ENCODE measurements at places on chromosomes 2 and 18. TPM values are rescaled to one million over a fixed set of nuclear protein-coding genes. Genes with fewer than 3 reads are reported as not detected.

GRCh38 chr2:39179974-39180960 is 59.4 kb upstream of the SOS1 start:
- H3K4me3 ChIP-seq, result no peak overlapping the region
- H3K4me1 ChIP-seq, result no peaks in the 10 kb centered on the region
- no peaks in the 10 kb centered on the region for H3K27me3 ChIP-seq
- no peak overlapping the region for H3K27ac ChIP-seq
- no peaks in the 10 kb centered on the region for H3K36me3 ChIP-seq

DNA sequence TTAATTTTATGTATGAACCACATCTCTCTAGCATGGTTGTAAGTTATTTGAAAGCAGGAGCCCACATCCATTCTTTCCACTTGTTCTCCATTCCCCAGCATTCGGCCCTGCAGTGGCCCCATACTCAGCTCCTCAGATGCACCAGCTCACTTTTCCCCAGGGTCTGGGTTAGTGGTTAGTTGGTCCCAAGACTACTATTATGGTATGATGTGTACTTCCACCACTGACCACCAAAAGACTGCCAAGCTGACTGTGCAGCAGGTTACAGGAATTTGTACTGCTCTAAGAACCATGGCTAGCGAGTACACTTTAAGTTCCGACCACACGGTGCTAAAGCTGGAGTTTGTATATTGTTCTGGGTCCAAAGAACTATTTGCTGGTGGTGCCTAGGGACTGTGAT is 413.6 kb upstream of the TCF4 start:
- H3K4me3 ChIP-seq, result no peak overlapping the region
- no peaks in the 10 kb centered on the region for H3K27me3 ChIP-seq
- DNase-seq, result peak; percentile 74
- peaks cover 29% of the 10 kb centered on the region for H3K4me1 ChIP-seq

The NYAP2 gene
- under 0.01 TPM for total RNA-seq

DNA sequence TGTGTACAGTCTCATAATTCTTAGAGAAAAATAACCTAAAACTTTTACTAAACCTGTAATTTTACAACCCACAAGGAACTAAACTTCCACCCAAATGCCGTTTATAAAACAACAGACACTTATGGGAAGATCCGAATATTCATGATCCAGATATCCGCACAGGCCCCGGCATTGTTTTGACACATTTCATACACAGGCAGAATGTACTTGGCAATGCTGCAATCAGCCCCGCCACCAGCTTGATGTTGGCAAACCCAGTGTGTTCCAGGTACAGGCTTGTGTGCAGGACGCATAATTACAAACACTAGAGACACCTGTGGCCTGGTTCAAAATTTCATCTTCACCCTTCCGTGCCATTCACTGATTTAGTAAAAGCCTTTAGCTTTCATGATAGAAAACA is 393.0 kb upstream of the SALL3 start:
- no peak for DNase-seq
- no peak overlapping the region for H3K27ac ChIP-seq
- no peak overlapping the region for H3K4me3 ChIP-seq

The SERPINB12 gene
- total RNA-seq, result not detected

- peaks cover 6% of the 10 kb centered on the region for H3K4me1 ChIP-seq
- no peak for DNase-seq
- H3K4me3 ChIP-seq, result no peak overlapping the region
- no peaks in the 10 kb centered on the region for H3K27me3 ChIP-seq
- H3K27ac ChIP-seq, result no peak overlapping the region
Observed at GRCh38 chr2:38129481-38129880, 53.5 kb upstream of the CYP1B1 start.

DNA sequence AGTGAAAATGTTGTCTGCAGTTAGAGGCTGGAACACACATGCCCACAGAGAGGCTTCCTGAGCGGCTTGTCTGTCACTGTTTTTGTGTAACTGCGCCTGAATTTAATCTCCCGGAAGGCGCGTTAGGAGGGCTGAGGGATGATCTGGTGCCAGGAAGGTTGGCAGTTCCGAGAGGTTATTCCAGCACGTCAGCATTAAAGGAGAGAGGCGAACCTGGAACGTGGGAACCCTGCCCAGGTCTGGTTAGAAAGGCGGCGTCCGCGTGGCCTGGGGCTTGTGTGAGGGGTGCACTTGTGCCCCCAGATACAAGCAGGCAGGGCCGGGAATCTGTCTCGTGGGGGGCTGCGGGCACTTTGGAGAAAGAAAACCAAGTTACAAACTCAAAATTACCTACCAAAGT is 75.3 kb downstream of the NFATC1 start:
- H3K4me1 ChIP-seq, result no peaks in the 10 kb centered on the region
- no peak for DNase-seq
- no peak overlapping the region for H3K27ac ChIP-seq
- no peaks in the 10 kb centered on the region for H3K27me3 ChIP-seq
- H3K4me3 ChIP-seq, result no peak overlapping the region

- no peak overlapping the region for H3K4me3 ChIP-seq
- no peaks in the 10 kb centered on the region for H3K27me3 ChIP-seq
- no peaks in the 10 kb centered on the region for H3K36me3 ChIP-seq
- H3K27ac ChIP-seq, result no peak overlapping the region
- no peaks in the 10 kb centered on the region for H3K4me1 ChIP-seq
- DNase-seq, result no peak
Observed at GRCh38 chr2:141501752-141502151, 629.1 kb downstream of the LRP1B start.

- H3K4me1 ChIP-seq, result no peaks in the 10 kb centered on the region
- H3K27me3 ChIP-seq, result no peaks in the 10 kb centered on the region
- H3K4me3 ChIP-seq, result no peak overlapping the region
- DNase-seq, result no peak
- H3K36me3 ChIP-seq, result no peaks in the 10 kb centered on the region
- no peak overlapping the region for H3K27ac ChIP-seq
Observed at GRCh38 chr18:52572036-52573000, 232.3 kb downstream of the DCC start.

The SH3RF3 gene
- total RNA-seq, result 14.8 TPM

The MYO1B gene
- total RNA-seq, result 246 TPM

DNA sequence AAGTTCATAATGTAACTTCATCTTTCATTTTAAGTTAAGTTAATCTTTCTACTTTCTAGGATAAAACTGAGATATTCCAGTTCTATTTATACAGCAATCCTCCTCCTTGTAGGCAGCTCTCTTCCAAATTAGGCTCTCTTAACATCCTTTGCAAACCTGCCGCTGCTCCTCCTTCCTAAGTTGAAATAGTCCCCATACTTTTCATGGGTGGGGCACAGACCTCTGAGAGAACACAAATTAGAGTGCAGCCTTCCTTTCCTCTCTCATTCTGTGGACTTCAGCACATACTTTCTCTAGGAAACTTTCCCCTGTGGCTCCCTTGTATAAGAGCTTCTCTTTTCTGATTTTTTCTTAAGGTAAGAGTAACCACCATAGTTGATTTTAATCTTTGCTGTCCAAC is 28.3 kb downstream of the TWSG1 start:
- peaks cover 11% of the 10 kb centered on the region for H3K36me3 ChIP-seq
- no peaks in the 10 kb centered on the region for H3K27me3 ChIP-seq
- no peak for DNase-seq
- H3K4me3 ChIP-seq, result no peak overlapping the region

DNA sequence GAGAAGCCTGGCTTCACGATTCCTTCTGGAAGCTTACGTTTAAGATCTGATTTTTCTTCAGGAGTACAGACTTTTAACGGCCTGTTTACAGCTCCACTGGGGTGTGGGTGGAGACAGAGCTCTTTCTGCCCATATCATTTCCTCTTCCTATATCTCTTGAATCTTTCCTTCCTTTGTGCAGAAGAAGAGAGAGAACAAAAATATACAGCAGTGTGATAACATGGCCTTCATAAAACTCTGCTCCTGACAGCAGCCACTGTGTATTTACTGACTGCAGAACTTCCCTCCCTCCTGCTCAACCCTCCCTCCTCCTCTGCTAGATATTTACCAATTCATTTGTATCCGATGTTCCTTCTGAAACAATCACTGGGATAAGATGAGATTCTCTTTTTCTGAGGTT is 34.1 kb upstream of the REEP1 start:
- DNase-seq, result no peak
- H3K27me3 ChIP-seq, result peaks cover 2% of the 10 kb centered on the region
- H3K4me1 ChIP-seq, result peaks cover 6% of the 10 kb centered on the region
- no peaks in the 10 kb centered on the region for H3K36me3 ChIP-seq
- no peak overlapping the region for H3K4me3 ChIP-seq
- H3K27ac ChIP-seq, result no peak overlapping the region

The TGFA gene
- not detected for total RNA-seq

DNA sequence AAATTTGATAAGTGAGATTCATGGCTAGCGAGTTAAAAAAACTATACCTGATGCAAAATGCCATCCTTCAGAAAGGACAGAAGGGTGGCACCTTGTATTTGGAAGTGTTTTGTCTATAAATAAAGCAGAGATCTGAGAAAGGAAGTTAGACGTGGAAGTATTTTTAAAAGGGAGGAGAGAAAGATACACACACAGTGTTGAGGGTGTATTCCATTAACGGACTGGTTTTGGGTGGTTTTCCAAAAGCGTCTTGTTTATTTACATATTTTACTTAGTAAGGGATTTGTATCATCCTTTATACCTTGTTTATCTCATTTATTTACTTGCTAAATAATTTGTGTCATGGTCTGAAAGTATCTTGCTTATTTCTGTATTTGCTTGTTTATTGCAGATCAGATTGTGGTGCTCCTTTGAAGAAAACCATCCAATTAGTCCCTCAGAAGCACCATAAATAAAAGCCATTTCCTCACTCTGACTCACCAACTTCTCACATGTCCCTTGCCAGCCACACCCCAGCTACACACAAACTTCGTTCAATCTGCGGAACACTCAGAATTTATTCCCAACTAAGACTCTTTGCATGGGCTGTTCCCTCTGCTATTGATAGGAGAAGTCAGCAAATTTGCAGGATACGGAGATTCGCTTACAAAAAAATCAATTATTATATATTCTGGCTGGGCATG is 90.8 kb downstream of the FAM124B start:
- peaks cover 11% of the 10 kb centered on the region for H3K27me3 ChIP-seq
- DNase-seq, result no peak
- no peaks in the 10 kb centered on the region for H3K36me3 ChIP-seq
- no peak overlapping the region for H3K4me3 ChIP-seq
- peaks cover 5% of the 10 kb centered on the region for H3K4me1 ChIP-seq

GRCh38 chr2:102436323-102436722 is 13.4 kb downstream of the IL18RAP start:
- no peak for DNase-seq
- H3K4me3 ChIP-seq, result no peak overlapping the region
- no peaks in the 10 kb centered on the region for H3K27me3 ChIP-seq
- H3K4me1 ChIP-seq, result no peaks in the 10 kb centered on the region
- no peaks in the 10 kb centered on the region for H3K36me3 ChIP-seq

The ABCB11 gene
- under 0.01 TPM for total RNA-seq

- no peak overlapping the region for H3K4me3 ChIP-seq
- peaks cover 34% of the 10 kb centered on the region for H3K4me1 ChIP-seq
- no peaks in the 10 kb centered on the region for H3K27me3 ChIP-seq
- H3K36me3 ChIP-seq, result peaks cover 6% of the 10 kb centered on the region
- peak overlapping the region; percentile 82 for H3K27ac ChIP-seq
Observed at GRCh38 chr2:96340493-96341414, 5.2 kb downstream of the NCAPH start.

DNA sequence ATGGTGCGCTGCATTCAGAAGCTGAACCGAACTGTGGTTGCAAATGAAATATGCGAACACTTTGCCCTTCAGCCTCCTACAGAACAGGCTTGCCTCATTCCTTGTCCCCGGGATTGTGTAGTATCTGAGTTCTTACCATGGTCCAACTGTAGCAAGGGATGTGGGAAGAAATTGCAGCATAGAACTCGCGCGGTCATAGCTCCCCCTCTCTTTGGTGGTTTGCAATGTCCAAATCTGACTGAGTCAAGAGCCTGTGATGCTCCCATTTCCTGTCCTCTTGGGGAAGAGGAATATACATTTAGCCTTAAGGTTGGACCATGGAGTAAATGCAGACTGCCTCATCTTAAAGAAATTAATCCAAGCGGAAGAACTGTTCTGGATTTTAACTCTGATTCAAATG is 291.4 kb downstream of the THSD7B start:
- no peak overlapping the region for H3K27ac ChIP-seq
- peak; percentile 6 for DNase-seq
- no peaks in the 10 kb centered on the region for H3K36me3 ChIP-seq
- H3K4me3 ChIP-seq, result no peak overlapping the region
- no peaks in the 10 kb centered on the region for H3K27me3 ChIP-seq
- no peaks in the 10 kb centered on the region for H3K4me1 ChIP-seq

- DNase-seq, result peak; percentile 1
- no peak overlapping the region for H3K4me3 ChIP-seq
- H3K27me3 ChIP-seq, result no peaks in the 10 kb centered on the region
- H3K4me1 ChIP-seq, result no peaks in the 10 kb centered on the region
- H3K27ac ChIP-seq, result no peak overlapping the region
Observed at GRCh38 chr2:35708411-35708923, 647.1 kb upstream of the CRIM1 start.

- DNase-seq, result no peak
- no peaks in the 10 kb centered on the region for H3K27me3 ChIP-seq
- no peak overlapping the region for H3K4me3 ChIP-seq
- no peaks in the 10 kb centered on the region for H3K4me1 ChIP-seq
- no peaks in the 10 kb centered on the region for H3K36me3 ChIP-seq
Observed at GRCh38 chr18:79133724-79134123, 64.5 kb downstream of the ATP9B start.

- H3K36me3 ChIP-seq, result no peaks in the 10 kb centered on the region
- peaks cover 28% of the 10 kb centered on the region for H3K27me3 ChIP-seq
- H3K4me3 ChIP-seq, result no peak overlapping the region
- H3K27ac ChIP-seq, result no peak overlapping the region
Observed at GRCh38 chr2:152037743-152038435, 61.0 kb downstream of the CACNB4 start.

The ELOA2 gene
- not detected for total RNA-seq

DNA sequence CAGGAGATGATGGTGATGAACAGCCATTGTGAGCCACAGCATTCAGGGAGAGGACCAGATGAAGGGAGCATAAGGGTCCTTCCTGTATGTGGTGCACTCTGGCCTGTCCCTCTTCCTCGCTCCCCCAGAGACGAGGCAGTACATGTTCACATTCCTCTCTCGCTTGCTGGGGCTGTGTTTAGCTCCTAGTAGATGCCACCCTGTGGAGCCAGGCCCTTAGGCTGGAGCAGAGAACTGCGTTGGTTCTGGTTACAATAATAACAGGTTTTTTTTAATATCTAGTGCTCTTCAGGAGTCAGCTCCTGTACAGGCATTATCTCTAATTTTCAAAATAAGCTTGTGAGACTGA is 171.1 kb upstream of the MYT1L start:
- no peak overlapping the region for H3K27ac ChIP-seq
- no peaks in the 10 kb centered on the region for H3K4me1 ChIP-seq
- H3K4me3 ChIP-seq, result no peak overlapping the region
- no peak for DNase-seq

- no peak overlapping the region for H3K27ac ChIP-seq
- no peaks in the 10 kb centered on the region for H3K27me3 ChIP-seq
- DNase-seq, result peak; percentile 93
- H3K4me1 ChIP-seq, result peaks cover 5% of the 10 kb centered on the region
- no peak overlapping the region for H3K4me3 ChIP-seq
- H3K36me3 ChIP-seq, result no peaks in the 10 kb centered on the region
Observed at GRCh38 chr2:27092696-27093429, 6.3 kb downstream of the KHK start.
